ENCODE measurements at places on chromosomes 6 and 20.

DNA sequence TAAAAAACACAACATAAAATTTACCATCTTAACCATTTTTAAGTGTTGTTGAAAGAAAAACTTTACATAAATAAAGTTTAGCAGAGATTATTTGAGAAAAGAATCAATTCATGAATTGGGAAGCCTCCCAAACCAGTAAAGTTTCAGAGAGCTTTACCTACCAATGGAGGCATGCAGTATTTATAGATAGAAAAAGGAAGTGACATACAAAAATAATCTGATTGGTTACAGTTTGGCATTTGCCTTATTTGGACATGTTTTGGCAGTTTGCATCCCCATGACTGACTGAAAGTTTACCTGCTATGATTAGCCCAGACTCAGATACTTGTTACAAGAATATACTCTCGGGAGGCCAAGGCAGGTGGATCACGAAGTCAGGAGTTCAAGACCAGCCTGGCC, 3.7 kb upstream of the CMTR1 start:
- DNase-seq = no peak

DNA sequence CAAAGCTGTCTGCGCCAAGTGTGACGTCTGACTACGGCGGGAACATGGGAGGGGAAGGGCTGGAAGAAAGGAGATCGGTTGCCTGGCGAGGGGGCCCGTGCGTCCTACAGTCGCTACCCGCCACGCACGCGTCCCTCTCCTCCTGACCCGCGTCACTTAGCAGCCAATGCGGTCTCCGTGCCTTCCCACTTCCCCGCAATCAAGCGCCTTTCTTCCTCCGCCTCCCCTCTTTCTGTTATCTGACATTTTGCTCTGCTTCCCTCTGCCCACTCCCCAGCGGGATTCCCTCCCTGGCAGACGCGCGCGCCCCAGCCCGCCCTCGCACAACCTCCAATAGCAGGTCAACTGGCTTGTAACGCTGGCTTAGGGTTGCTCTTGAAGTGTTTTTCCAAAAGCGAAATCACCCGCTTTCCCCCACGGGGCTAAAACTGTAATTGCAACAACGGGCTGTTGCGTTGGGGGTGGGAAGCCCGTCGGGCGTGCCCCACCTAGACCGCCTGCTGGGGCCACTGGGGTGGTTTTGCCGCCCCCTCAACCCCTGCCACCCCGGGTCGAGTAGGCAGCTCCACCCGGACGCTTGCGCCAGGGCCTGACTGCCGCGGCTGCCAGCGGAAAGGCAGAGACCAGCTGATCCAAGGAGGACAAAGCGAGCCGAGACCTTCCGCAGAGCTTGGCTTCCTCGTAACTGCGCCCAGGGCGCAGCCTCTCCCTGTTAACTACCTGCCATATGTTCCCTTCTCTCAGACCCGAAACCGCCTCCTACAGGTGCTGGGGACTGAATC, 6.2 kb upstream of the SOX4 start:
- DNase-seq = peak; percentile 62

- DNase-seq = no peak
Measured at GRCh38 chr20:53126185-53126584, 154.0 kb downstream of the TSHZ2 start.

DNA sequence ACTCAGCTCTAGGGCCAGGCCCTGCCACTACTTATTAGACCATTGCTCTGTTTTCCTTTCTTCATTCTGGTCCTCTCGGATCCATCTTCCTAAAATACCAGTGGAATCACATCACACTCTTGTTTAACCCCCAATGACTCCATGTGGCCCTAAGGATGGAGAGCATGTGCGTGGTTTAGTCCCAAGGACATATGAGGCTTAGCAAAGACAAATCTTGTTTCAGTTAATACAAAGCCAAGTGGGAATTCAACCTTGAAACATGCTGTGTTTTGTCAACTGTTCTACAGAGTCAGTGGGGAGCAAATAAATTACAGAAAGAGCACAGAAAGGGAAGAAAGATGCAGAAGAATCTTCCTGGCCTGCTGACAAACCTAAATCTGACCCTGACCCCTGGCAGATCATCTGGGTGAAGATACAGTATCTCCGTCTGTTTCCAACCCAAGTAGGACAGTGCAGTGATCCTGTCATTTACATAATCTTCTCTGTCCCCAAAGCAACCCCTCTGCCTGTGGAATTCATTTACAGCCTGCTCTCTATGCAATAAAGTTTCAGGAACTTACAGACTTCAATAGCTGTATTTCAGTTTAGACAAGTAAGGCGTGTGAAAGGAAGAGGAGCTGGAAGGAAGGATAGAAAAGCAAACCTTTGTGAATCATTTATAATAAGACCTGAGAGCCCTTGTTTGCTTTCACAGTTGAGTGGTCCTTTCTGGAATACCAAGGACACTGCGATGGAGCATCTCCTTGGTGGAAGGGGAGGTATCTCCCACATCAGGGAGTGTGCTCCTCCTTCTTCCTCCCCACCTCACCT, 144.0 kb downstream of the THBS2 start:
- no peak for DNase-seq

DNA sequence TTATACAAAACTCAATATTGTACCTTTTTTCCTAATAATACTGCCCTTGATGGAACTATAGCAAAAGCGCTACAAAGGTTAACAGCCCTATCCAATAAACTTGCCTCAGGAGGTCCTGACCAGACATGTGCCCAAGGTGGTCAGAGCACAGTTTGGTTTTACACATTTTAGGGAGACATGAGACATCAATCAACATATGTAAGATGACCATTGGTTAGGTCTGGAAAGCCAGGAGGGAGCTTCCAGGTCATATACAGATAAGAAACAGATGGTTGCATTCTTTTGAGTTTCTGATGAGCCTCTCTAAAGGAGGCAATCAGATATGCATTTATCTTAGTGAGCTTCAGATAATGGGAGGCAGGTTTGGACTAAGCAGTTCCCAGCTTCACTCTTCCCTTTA, 91.6 kb downstream of the PLG start:
- DNase-seq = no peak

GRCh38 chr6:41970436-41970846, 28.8 kb upstream of the CCND3 start:
- DNase-seq = no peak

- no peak for DNase-seq
Measured at GRCh38 chr6:29864037-29864810, 36.6 kb downstream of the HLA-G start.

DNA sequence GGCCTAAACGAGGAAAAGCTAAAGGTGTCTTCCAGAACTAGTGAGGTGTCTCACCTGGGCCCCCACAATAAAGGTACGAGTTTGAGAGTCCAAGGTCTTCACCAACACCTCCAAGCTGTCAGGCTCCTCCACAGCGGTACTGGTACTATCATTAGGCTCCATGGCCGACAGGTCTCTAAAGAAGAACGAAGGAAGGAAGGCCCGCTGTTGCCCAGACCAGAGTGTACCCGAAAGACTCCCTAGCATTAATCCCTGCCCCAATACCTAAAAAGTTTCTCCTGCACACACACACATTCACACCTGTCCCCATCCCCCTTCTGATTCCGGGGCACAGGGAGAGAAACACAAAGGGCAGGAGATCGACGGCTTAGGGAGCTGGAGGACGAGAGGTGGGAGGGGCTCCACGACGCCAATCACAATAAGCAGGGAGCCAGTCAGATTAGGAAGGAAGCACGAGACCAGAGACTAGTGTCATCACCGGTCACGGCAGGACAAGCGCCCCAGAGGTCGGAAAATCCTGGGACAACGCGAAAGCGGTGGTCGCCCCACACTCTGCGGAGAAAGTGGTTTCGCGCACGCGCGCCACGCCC, 764 bp downstream of the BAG6 start:
- no peak for DNase-seq

GRCh38 chr6:100774681-100775080, 106.4 kb downstream of the ASCC3 start:
- no peak for DNase-seq

GRCh38 chr6:43575105-43575771, 600 bp downstream of the XPO5 start:
- no peak for DNase-seq

GRCh38 chr6:37432590-37432915, 468 bp upstream of the CMTR1 start:
- DNase-seq = no peak

GRCh38 chr6:39056191-39056590, 7.6 kb downstream of the GLP1R start:
- DNase-seq = no peak

- no peak for DNase-seq
Measured at GRCh38 chr20:4088766-4089165, 73.4 kb upstream of the RNF24 start.

DNA sequence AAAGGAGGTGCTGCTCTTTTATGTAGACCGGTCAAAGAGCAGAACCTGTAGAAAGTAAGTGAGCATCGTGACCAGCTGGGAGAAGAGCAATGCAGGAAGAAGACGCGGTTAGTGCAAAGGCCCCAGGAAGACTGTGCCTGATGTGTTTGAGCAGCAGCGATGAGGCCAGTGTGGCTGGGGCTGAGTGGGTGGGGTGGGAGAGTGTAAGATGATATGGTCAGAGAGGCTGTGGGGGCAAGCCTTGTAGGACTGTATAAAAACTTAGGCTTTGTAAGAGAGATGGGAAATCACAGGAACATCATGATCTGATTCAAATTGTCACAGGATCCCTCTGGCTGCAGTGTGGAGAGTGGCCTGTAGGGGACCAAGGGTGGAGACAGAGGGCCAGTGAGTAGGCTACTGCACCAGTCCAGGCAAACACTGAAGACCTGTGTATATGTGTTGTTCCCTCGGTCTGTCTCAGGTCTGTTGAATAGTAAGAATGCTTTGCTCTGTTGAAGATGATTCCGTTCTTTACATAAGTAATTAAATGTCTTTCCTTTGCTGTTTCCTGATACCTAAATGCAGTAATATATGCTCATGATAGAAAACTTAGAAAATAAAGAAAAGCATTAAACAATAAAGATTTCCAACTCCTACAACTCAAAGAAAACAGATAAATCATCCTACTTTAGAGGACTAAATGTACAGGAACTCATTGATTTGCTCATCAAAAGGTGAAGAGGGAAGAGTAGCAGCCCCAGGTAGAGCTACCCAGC, 23.6 kb upstream of the WFDC2 start:
- DNase-seq = no peak

DNA sequence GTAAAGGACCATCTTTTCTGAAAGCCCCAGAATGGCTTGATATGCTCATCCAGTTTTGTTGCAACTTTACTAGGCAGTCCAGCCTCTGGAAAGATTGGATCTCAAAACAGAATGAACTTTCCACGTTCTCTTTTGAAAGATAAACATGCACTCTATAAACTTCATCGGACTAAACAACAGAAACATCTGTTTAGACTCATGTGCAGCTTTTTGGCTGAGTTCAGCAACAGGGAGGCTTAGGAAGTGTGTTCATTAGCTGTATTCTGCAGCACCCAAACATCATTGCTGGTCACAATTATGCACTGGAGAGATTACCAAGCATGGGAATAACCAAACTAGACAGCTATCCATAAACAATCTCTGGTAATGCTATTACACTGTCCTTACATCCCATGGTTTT, 180.5 kb downstream of the TENT5A start:
- no peak for DNase-seq

DNA sequence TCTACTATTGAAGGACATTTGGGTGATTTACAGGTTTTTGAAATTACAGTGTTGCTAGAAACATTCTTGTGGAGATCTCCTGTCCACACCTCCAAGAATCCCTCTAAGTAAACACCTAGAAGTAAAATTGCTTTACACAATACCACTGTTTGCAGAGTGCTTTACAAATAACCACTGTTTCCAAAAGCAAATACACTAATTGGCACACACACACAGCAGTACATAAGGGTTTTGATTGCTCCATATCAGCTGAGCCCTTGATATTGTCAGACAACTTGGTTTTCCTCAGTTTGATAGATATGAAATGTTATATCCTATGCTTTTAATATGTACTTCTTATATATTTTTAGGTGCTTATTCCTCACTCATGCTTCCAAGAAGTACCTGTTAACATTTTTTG, 6.3 kb downstream of the HMGN4 start:
- DNase-seq = no peak

Data from uterus (tissue), 4 donors.